ENCODE measurements at places on chromosomes 2 and 18.
A peak's percentile ranks its signal among the peaks of the same experiment; 100 is the strongest.

GRCh38 chr2:107808959-107809358 lies 17.7 kb upstream of the RGPD4 start:
- peak; percentile 55 for DNase-seq

DNA sequence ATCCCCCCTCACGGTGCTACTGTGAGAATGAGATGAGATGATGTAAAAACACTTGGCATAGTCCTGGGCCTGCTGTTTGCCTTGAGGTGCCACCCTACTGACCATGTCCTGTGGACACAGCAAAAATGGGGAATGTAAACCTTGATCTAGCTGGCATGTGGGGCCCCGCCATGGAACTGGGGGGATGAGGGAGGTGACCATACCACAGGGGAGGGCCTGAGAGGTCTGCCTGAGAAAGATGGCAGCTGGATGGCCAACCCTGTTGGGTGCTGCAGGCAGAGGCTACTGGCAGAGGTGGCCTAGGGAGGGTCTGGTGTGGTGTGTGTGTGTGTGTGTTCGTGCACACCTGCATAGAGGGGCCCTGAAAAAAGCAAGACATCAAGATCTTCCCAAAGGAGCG lies 777 bp downstream of the HAAO start:
- no peak for DNase-seq

GRCh38 chr18:36311026-36311570 lies 13.6 kb downstream of the FHOD3 start:
- DNase-seq: no peak

DNA sequence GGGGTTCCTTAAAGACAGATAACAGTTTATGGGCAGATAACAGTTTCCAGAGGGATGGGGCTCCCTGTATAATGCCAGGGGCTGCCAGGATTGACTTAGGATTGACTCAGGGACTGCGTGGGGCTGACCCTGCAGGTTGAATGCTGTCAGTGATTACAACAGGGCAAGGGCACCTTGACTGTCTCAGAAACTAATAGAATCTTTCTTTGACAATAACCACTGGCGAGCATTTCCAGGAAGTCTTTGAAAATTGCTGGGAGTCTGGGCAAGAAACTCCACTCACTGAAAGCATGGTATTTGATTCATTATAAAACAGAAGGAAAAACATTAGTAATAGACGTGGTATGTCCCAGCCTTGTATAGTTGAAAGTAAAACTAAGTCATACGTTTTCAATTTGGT lies 101.0 kb downstream of the GPD2 start:
- DNase-seq: no peak

DNA sequence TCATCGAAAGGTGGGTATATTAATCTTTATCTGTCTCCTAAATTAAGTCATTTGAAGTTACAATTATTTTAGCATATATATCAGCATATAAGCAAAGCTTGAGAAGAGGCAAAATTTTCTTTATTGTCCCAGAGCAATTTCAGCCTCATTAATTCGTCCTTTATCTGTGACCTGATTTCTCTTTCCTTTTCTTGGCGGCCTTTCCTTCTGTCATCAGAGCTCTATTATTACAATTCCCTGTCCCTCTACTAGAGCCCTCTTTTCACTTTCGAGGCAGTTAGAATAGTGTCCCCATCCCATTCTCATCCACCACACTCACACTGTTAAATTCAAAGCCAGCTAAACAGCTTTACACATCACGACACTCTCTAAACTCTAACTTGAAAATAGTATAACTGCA lies 1293.2 kb upstream of the FAM98A start:
- DNase-seq: no peak

DNA sequence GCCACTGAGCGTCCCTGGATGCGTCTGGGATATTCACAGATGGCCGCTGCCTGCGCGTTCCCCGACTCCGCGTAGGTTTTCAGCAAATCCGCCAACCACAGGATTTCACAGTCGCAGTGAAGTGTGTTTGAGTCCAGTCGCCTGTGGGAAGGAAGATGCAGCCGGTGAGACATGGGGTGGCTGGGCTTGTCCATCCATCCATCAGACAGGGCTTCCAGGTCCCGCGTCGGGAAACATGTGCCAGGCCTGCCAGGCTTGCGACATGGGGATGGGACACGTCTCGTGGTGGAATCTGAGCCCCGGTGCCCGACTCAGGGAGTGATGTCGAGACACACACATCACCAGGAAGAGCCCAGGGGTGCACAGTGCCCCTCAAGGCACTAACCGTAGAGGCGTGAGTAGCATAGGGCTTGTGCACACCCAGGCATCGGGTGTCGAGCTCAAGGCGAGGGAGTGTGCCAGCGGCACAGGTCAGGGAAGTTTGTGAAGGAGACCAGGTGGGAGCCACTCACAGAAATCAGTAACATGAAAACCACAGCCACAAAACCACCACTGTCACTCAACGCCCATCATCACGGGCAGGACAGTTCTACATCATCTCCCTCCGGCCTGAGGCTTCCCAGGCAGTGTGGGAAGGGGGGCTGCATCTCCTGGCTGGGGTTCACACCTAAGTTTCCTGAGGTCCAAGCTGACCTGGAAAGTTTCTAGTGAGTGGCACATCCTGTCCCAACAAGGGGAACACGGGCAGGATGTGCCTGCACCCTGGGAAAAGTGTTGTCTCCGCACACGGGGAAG lies 63.9 kb downstream of the PXDN start:
- no peak for DNase-seq

DNA sequence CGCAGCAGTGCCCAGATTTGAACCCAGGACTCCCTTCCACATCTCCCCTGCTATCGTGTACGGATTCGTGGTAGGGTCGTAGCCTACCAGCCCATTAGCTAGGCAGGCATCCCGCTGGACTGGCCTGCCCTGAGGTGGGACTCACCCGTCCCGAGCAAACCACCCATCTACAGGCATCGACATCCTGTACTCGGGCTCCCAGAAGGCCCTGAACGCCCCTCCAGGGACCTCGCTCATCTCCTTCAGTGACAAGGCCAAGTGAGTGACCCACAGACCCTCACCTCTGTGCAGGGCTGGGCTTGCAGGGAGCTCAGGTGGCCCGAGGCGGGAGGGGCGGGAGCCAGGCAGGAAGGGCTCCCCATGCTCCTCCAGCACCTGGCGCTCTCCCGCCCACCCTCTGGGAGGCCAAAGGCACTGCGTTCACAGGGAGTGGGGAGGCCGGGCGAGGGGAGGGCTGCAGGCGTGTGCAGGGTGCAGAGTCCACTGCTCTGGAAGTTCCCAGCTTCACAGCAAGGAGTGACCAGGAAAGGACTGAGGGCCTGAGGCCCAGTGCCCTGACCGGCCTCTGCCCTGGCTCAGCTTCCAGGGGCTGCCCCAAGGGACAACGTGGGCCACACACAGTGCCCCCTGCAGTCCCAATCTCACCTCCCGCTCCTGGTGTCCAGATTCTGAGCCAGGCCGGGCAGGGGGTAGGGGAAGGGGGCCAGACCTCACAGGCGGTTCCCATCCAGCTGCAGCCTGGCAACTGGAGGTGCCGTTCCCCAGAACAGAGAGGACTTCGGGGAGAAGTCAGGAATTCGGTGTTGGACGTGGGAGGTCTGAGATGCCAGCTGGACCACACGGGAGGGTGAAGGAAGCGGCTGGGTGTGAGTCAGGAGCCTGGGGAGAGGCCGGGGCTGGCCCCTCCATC lies 5.4 kb downstream of the AGXT start:
- no peak for DNase-seq

GRCh38 chr18:50030146-50030545 lies 164.8 kb downstream of the MYO5B start:
- no peak for DNase-seq
